ENCODE measurements at places on chromosomes 2 and 18. TPM values are rescaled to one million over a fixed set of nuclear protein-coding genes. Genes with fewer than 3 reads are reported as not detected.

CRYGC gene
- not detected for polyA plus RNA-seq

MYO5B gene
- 12.4 TPM for polyA plus RNA-seq

PAIP2B gene
- 10.2 TPM for polyA plus RNA-seq

WNT6 gene
- not detected for polyA plus RNA-seq

NLRC4 gene
- 0.99 TPM for polyA plus RNA-seq

SEH1L gene
- polyA plus RNA-seq: 12.2 TPM

DNA sequence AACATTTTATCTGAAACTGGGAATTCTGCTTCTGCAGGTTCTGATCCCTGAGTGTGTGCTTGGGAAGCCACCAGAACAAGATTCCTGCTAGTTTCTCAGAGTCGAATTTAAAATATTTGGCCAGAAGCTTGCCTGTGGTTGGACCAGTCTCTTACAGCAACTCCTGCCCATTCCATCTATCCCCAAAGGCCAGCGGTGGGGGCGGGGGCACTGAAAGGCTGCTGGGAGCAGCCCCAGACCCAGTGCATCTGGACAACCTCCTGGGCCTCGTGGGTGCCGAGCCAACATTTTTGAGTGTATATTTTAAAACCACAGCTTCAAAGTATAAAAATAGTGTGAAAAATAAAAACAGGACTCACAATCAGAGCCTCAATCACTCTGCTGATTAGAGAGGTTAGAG, 38.6 kb upstream of the ZFP36L2 start:
- no peak for DNase-seq
- H3K27ac ChIP-seq: no peak overlapping the region
- H3K4me1 ChIP-seq: no peaks in the 10 kb centered on the region

DNA sequence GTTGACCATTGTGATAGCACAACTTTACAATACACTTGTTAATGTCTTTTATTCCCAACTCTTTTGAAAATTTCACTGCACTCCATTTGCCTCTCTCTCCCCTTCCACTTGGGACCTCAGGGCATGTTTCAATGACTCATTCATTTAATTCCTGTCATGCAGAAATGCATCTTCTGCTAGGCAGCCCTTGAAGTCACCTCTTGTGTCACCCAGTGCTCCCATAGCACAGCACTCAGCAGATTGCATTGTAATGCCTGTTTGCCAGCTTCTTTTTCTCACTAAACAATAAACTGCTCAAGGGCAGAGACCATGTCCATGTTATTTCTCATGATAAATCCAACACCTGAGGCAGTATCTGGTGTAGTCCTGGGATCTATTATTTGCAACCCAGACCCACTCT, 85.9 kb upstream of the ACSL3 start:
- H3K27me3 ChIP-seq: no peaks in the 10 kb centered on the region
- no peaks in the 10 kb centered on the region for H3K4me1 ChIP-seq
- no peak overlapping the region for H3K27ac ChIP-seq
- no peaks in the 10 kb centered on the region for H3K36me3 ChIP-seq

- H3K27me3 ChIP-seq: no peaks in the 10 kb centered on the region
- no peak overlapping the region for H3K4me3 ChIP-seq
- H3K27ac ChIP-seq: no peak overlapping the region
- DNase-seq: no peak
Measured at GRCh38 chr2:209253544-209253943, 170.3 kb upstream of the MAP2 start.

- no peaks in the 10 kb centered on the region for H3K27me3 ChIP-seq
- no peak overlapping the region for H3K27ac ChIP-seq
- H3K4me1 ChIP-seq: no peaks in the 10 kb centered on the region
- no peak overlapping the region for H3K4me3 ChIP-seq
Measured at GRCh38 chr18:39796393-39796792, 2158.6 kb upstream of the PIK3C3 start.

GRCh38 chr2:26666671-26667070, 25.5 kb upstream of the CIB4 start:
- no peak overlapping the region for H3K4me3 ChIP-seq
- no peaks in the 10 kb centered on the region for H3K4me1 ChIP-seq
- DNase-seq: no peak
- no peak overlapping the region for H3K27ac ChIP-seq
- H3K36me3 ChIP-seq: no peaks in the 10 kb centered on the region

- no peak overlapping the region for H3K27ac ChIP-seq
- no peaks in the 10 kb centered on the region for H3K27me3 ChIP-seq
- no peaks in the 10 kb centered on the region for H3K4me1 ChIP-seq
- no peaks in the 10 kb centered on the region for H3K36me3 ChIP-seq
Measured at GRCh38 chr18:22230471-22230945, 61.1 kb downstream of the GATA6 start.

DNA sequence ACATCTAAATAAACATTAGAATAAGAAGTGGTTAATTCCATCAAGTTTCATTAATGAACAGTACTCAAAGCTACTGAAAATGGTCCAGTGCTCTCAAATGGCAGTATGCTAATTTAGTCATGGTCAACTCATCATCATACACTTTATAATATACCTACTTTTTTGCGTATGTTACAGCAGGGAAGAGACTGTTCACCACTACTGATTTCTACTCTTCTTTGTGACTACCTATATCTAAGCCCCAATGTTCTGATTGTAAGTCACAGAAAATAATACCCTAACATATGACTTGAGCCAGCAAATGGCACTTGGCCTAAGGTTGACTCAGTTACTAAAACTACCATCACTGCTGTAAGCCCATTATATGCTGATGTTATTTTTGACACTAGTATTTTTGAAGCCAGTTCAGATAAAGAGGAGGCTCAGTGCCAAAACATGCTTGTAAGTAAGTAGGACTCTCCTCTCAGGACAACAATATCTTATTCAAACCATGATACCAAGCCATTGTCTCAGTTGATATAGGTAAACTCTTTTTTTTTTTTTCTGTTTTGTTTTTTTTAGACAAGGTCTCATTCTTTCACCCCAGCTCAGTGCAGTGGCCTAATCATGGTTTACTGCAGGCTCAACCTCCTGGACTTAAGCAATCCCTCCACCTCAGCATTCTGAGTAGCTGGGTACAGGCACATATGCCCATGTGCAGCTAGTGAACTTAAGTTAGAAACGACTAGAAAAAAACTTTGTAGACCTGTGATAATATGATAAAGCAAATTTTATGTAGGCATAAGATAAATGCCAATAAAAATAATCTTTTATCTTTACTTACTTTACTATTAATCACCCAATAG, 266.9 kb downstream of the ZNF385B start:
- H3K36me3 ChIP-seq: no peaks in the 10 kb centered on the region
- H3K27me3 ChIP-seq: no peaks in the 10 kb centered on the region
- H3K4me1 ChIP-seq: no peaks in the 10 kb centered on the region
- no peak for DNase-seq

DNA sequence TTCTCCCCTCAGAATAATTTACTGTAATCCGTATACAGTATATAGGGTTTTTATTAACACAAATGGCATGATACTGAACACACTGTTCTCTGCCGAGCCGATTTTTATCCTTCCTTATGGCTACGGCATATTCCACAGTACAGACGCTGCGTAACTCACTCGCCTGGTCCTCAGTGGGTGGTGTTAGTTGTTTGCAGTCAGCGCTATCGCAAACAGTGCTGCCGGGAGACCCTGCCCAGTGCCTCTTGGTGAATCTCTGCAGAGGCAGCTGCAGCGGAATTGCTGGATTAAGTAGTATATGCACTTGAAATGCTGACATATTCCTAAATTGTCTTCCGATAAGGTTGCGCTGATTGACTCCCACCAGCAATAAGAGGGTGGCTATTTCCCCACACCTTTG, 73.9 kb downstream of the MARCO start:
- DNase-seq: peak; percentile 28
- H3K4me3 ChIP-seq: no peak overlapping the region
- H3K27ac ChIP-seq: no peak overlapping the region
- no peaks in the 10 kb centered on the region for H3K36me3 ChIP-seq

Data from liver (tissue), 10 donors.